ENCODE measurements at places on chromosomes 7 and 10.

DNA sequence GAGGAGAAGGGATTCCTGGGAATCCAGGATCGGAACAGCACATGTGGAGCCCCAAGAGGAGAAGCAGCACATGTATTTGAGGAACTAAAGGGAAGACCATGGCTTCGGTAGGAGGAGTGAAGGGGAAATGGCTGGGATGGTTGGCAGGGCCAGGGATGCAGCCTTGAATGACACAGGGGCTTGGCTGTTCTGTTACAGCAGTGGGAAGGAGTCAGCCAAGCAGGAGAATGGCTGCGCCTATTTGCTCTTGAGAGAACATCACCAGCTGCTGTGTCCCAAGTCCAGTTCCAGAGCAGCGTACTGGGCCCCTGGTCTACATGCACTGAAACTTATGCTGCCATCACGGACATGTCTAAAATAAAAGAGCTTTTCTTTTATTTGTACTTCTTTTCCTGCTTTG is 130.0 kb downstream of the PLPP4 start:
- no peak for DNase-seq

GRCh38 chr7:152862006-152862405 is 102.5 kb downstream of the ACTR3B start:
- no peak for DNase-seq

GRCh38 chr10:80409121-80409520 is 770 bp downstream of the PRXL2A start:
- DNase-seq = no peak

GRCh38 chr10:132187430-132188138 is 836 bp downstream of the DPYSL4 start:
- DNase-seq = no peak

- DNase-seq = no peak
Measured at GRCh38 chr7:66207540-66207939, 2.4 kb downstream of the TPST1 start.

DNA sequence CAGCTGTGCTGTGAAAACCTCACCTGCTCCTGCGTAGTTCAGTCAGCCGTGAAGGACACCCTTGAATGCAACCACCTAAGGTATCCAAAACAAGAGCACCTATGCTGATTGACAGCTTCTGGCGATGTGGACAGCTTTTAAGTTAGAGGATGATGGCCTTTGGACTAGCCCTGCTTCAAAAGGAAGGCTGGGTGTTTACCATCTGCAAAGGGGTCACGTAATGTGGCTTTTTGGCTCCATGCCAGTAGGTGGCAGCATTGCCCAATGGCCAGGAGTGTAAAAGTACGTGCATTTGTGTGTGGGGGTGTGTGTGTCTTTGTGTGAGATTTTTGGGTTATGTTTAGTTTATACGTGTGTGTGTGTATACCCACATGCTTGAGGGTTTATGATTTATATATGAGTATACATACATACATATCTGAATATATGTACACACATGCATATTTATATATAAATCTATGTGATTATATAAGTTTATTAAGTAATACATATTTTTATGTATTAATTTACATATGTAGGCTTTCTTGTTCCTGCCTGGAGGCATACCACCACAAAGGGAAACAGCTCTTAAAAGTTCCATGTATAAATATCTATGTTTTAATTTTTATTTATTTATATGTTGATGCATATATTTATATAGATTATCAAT is 236.3 kb upstream of the ANKRD30A start:
- peak; percentile 9 for DNase-seq

DNA sequence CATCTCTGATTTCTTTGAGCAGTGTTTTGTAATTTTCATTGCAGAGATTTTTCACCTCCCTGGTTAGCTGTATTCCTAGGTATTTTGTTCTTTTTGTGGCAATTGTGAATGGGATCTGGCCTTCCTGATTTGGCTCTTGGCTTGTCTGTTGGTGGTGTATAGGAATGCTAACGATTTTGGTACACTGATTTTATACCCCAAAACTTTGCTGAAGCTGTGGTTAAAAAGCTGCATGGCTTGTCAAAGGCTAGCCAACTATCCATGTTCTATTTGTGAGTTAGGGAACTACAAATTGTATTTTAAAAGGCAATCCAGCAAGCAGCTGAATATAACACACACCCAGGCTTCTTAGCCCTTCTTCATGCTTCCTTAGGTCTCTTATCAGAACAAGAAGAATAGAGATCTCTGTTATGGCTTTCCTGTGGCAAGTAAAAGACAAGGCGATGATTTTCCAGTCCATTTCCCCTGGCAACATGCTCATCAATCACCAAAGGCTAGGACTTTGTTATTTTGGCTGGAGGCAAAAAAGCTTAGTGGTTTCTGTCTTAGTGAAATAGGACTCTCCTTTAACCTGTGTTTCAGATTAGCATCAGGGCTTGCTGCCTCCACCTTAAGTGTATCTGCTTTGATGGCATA is 77.5 kb downstream of the CDK6 start:
- no peak for DNase-seq

- no peak for DNase-seq
Measured at GRCh38 chr10:20363684-20364083, 533.4 kb downstream of the NEBL start.

DNA sequence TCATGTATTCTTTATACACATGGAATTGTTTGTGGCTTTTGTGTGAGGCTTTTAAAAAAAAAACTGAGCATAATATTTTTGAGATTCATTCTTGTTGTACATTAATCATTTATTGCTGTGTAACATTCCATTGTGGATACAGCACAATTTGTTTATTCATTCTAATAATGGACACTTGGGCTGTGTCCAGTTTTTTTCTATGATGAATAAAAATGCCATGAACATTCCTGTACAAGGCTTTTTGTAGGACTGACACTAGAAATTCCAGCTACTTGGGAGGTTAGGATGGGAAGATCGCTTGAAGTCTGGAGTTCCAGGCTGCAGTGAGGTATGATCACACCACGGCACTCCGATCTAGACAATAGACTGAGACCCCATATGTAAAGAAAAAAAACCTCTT is 254.3 kb upstream of the CACNA2D1 start:
- DNase-seq = no peak

DNA sequence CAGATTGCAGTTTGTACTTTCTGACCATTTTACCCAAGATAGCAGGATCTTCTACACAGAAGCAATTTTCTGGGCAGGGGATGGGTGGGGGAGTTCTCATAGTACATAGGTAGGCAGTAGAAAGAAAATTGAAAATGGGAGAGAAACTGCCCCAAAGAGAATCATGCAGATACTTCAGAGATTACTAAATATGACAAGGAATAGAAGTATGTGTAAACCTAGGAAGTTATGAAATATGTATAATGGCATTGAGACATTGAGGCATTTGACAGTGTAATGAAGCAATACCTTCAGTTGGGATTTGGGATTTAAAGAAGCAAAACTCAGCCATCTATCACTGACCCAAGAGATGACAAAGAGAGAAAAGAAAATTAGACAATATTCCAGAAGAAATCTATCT is 233.0 kb downstream of the PTN start:
- DNase-seq = no peak

DNA sequence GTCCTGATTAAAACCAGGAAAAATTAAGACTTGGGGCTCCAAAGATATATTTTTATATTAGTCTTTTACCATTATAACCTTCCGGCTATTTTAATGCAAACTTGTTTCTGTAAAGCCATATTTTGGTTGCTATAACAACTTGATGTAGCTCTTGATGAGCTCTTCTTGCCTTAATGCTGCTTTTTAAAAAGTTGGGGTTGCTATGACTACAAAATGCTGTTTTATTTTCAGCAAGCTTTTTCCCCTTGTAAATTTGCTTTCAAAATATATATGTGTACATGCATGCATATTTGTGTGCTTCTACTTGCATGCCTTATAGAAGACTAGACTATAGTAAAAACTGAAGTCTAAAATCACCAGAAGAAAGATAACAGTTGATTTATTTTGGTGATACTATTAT is 99.7 kb downstream of the CSTF2T start:
- no peak for DNase-seq

DNA sequence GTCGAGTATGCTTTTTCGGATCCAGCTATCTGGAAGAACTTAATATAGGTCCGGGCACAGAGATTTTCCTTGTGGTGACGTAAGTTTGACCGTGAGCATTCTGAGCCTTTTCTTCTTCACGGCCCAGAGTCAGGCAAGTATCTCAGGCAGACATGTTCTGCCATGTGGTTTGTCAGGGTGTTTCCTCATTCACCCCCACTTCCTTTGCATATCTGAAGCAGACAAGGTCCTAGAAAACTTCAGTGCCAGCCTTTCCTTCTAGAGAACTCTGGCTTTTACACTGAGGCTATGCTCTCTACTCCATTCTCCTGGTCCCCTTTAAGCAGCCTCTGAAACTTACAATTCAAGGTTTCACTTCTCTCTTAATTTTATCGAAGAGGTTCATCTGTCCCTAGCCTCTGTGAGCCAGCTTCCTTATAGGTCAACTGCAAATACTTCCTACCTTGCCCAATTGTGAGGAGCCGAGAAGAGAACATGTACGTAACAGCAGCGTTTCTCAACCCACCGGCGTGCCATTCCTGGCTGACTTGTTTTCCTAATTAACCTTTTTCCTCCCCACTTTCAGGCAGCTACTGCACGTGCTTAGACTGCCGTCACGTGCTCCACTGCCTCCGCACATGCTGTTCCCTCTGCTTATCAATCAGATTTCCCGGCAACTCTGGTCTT is 47.3 kb downstream of the CDCA7L start:
- no peak for DNase-seq

DNA sequence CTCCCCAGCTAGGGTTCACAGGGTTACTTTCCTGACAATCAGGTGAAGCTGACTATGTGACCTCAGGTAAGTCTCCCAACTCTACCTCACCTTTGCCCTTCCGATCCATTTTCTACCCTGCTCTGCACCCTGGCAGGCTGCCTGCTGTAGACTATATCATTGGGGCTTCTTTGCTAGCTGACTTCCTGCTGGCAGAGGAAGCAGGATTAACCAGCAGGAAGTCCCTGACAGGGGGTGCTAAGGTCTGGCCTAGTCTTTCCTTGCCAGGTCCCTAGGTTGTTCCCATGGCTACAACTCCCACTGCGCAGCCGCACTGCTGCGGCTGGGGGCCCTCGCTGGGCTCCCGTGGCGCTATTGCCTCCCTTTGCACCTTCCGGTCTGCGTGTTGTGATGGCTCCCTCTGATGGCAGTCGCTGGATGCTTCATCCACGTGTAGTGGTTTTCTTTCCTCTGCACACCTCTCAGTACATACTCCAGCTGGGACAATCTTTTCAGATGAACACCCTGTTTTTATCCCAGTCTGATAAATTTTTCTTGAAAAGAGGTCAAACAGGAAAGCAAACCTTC is 365.9 kb downstream of the REEP3 start:
- DNase-seq = peak; percentile 23

GRCh38 chr10:23448323-23448722 is 9.4 kb downstream of the OTUD1 start:
- no peak for DNase-seq

GRCh38 chr10:104128214-104128613 is 6.2 kb downstream of the SFR1 start:
- DNase-seq = no peak

GRCh38 chr10:93911866-93912265 is 18.1 kb downstream of the SLC35G1 start:
- no peak for DNase-seq

- no peak for DNase-seq
Measured at GRCh38 chr7:121187222-121187621, 141.6 kb upstream of the WNT16 start.

GRCh38 chr10:15347150-15347549 is 23.9 kb downstream of the FAM171A1 start:
- no peak for DNase-seq

- no peak for DNase-seq
Measured at GRCh38 chr10:70403483-70404035, 386 bp upstream of the EIF4EBP2 start.

- DNase-seq = no peak
Measured at GRCh38 chr10:62457196-62457595, 83.0 kb downstream of the ZNF365 start.

DNA sequence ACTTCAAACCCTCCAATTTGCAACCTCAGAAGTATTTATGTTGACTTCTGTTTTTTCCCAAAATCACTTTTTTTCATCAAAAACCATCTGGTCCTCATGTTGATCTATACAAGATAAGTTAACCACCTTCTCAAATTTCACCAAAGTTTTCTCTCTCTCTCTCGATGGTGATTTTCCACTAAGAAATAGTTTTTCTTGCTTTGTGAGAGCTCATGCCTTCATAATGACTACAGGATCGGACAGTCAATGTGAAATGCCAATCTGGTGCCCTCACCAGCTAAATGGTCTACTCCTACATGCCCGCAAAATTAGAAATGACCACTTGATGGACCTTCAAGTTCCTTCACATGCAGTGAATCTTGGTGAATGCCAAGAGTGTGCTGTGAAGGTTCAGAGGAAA is 40.4 kb downstream of the CNNM1 start:
- DNase-seq = no peak

DNA sequence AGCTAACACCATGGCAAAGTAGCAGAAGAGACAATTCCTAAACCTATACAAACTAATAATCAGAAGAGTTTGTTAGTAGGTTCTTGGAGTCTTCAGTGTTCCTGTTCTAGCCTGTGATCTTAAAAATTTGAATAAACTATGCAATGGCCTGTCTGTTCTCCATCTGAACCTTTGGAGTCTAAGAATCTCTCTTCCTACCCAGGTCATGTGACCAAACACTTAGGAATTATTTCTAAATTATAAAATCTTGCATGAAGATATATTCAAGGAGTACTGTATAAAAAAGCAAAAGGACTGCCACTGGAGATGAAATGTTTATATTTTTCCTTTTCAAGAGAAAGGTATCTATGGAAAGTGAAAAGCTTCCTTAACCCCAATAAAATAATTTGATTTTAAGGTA is 2.4 kb downstream of the MKI67 start:
- DNase-seq = no peak

DNA sequence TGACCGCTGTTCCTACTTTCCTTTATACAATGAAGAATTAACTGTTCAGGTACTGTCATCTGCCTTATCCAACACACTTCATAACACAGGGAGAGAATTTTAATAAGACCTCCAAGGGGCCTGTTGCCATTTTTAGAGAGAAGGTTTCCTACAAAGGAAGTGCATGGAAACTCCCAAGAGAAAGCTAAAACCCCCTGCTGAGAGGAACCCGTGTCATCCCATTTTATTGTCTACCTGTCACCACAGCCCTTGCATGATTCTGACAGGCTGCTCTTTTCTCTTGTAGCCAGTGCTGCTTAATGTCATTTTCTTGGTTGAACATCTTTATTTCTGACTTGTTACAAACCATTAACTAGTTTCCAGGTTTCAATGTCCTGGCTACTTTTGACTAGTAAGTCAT is 98.4 kb downstream of the SNX10 start:
- DNase-seq = no peak
